Left ventricle myocardium superior (tissue), 1 donor: ENCODE measurements at places on chromosomes 7 and 10. TPM values are rescaled to one million over a fixed set of nuclear protein-coding genes. Genes with fewer than 3 reads are reported as not detected.
A peak's percentile ranks its signal among the peaks of the same experiment; 100 is the strongest.

The ANKRD22 gene
- not detected for total RNA-seq

The SP8 gene
- total RNA-seq, result not detected

The ATOH7 gene
- not detected for total RNA-seq

The NRCAM gene
- 0.62 TPM for total RNA-seq

The IDE gene
- 47.8 TPM for total RNA-seq

The SEMA3C gene
- 71.7 TPM for total RNA-seq

The PLEKHS1 gene
- not detected for total RNA-seq

The CUTC gene
- total RNA-seq, result 36.9 TPM

The OGDHL gene
- 4.1 TPM for total RNA-seq

The RBP3 gene
- total RNA-seq, result not detected

The CLDN3 gene
- not detected for total RNA-seq

The MKX gene
- 0.15 TPM for total RNA-seq

The CLEC2L gene
- total RNA-seq, result not detected

The GRK5 gene
- total RNA-seq, result 43.4 TPM

The WEE2 gene
- total RNA-seq, result not detected

The NEBL gene
- 781 TPM for total RNA-seq

The C10orf67 gene
- total RNA-seq, result 0.62 TPM

The NPTX2 gene
- 2.1 TPM for total RNA-seq

GRCh38 chr10:36880898-36881297, 244.5 kb upstream of the ANKRD30A start:
- DNase-seq, result no peak

DNA sequence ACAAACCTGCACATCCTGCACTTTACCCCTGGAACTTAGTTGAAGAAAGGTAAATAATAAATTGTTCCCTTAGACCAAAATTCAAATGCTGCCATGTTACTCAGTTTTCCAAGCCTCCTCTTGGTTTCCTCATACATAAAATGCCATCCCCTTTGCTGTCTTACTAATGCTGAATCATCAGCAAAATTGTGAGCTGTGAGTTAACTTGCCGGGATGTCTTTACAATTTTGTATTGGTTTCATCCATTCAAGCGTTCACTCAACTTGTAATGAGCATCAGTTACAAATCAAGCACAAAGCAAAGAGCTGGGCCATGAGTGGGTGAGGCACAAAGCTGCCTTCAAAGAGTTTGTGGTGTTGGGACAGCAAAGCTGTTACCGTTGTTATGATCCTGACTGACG, 395.8 kb upstream of the ZMIZ1 start:
- no peak for DNase-seq

- peak; percentile 56 for DNase-seq
Observed at GRCh38 chr10:79248341-79249185, 98.7 kb upstream of the PPIF start.

GRCh38 chr10:55630491-55631056, 730.5 kb downstream of the ZWINT start:
- DNase-seq, result no peak

GRCh38 chr7:51126324-51126723, 190.3 kb downstream of the COBL start:
- DNase-seq, result no peak

GRCh38 chr7:102431617-102432298, 1.6 kb upstream of the ORAI2 start:
- no peak for DNase-seq

GRCh38 chr7:37816922-37817590, 31.3 kb upstream of the NME8 start:
- no peak for DNase-seq

GRCh38 chr7:30935569-30935877, 23.9 kb downstream of the AQP1 start:
- DNase-seq, result no peak

GRCh38 chr7:156347132-156347531, 293.4 kb upstream of the RNF32 start:
- DNase-seq, result no peak

DNA sequence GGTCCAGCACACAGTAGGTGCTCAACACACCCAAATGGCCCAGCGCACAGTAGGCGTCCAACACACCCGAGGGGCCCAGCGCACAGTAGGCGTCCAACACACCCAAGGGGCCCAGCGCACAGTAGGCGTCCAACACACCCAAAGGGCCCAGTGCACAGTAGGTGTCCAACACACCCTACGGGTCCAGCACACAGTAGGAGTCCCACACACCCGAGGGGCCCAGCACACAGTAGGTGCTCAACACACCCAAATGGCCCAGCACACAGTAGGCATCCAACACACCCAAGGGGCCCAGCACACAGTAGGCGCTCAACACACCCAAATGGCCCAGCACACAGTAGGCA, 80.8 kb downstream of the FOXL3 start:
- no peak for DNase-seq

GRCh38 chr10:86918022-86918471, 39.4 kb downstream of the MMRN2 start:
- no peak for DNase-seq

GRCh38 chr10:6788231-6788630, 208.2 kb upstream of the PRKCQ start:
- DNase-seq, result no peak

GRCh38 chr7:81064426-81064825, 145.6 kb upstream of the SEMA3C start:
- DNase-seq, result no peak

DNA sequence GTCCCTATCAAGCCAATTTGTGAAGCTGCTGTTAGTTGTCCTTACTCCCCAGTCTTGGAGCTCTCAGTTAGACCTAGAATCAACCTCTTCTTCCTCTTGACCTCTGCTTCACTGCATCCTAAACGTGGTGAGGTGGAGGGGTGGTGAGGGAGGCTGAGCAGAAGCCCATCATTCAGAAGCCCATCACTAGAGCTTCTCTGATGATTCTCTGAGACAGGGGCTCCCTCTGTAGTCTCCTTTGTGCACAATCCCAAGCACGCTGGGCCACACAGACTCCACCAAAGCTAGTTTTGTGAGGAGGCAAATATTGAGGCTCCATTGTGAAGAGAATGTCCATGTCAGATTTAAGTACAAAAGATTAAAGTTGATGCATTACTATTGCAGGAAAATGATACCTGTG, 163.8 kb upstream of the PRSS1 start:
- DNase-seq, result no peak

DNA sequence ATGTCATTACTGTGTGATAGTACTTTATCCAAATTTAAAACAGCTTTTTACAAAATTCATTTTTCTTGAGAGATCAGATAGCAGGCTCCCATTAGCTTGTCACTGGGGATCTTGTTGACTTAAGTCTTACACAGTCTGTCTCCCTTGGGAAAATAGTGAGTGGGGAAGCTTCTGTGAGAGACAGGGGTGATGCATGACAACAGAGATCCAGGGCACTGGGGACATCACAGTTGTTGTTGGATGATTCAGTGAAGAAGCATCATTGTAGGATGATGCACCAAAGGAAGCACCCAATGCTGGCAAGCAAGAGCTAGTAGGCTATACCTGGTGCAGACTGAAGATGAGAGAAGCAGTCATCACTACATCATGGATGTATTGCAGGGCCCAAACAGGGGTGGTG, 284.7 kb downstream of the HDAC9 start:
- DNase-seq, result no peak

DNA sequence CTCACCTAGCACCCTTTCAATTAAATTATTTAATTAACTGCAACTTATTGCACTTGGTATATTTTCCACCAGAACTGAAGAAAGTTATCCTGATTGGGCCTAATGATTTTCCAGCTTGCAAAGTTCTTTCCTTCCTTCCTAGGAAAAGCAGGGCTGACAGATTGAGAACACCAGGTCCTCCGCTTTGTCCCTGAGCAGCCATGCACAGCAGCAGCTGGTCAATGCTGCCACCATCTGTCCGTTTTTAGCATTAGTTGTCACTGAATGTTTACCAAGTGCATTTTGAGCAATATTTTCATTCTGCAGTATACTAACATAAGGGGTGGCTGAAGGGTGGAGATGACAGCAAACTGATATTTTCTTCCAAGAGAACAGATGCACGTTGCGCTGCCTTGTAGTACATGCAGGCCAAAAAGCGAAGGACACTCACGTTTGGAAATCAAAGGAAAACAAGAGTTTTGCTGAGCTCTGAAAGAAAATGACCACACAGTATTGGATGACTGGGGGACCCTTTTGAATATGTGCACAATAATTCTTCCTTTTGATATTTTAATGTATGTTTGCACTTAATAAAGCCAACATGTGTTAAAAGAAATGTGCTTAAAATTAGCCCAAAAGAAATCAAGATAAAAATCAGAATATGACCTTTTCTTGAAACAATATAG, 248.8 kb upstream of the PTN start:
- peak; percentile 53 for DNase-seq

- no peak for DNase-seq
Observed at GRCh38 chr7:122303531-122304318, 825 bp downstream of the FEZF1 start.

GRCh38 chr10:133536198-133536597, 9.0 kb downstream of the CYP2E1 start:
- no peak for DNase-seq

DNA sequence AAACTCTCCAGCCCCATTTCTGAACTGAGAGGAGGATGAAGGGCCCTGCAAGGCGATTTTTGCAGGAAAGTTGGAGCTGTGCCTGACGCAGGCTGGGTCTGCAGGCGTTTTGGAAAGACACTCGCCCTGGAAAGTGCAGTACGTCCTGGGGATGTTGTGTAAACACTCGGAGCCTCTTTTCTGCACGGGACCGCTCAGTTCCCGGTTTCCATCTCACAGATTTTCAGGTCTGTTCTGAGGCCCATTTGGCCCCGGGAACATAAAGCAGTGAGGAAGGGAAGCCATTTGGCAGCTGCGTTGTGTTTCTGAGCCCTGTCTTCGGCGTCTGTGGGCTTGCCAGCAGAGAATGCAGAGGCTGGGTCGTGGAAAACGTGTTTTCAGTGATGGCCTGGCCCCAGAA, 655.0 kb upstream of the MGMT start:
- DNase-seq, result peak; percentile 41

- no peak for DNase-seq
Observed at GRCh38 chr7:25028370-25029021, 48.5 kb upstream of the OSBPL3 start.

DNA sequence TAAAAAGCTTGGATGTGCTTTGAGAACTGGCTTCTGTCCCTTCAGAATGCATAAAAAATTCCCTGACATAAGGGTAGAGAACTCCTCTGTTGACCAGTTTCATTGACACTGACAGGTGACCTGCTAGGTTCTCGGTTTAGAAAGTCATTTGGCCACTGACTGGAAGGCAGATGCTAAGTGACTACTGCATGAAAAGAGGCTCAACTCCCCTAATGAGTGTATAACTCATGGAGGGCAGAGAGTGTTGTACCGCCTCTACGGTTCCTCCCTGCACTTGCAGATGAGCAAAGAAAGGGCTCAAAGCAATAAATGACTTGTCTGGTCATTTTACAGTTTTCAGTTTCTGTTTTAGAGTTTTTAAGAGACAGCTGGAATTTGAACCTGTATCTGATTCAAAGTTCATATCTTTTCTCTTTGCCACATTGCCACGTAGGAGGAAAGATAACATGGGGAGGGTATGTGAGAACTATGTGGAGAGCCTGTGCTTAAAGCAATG, 2.9 kb upstream of the FGL2 start:
- DNase-seq, result no peak

DNA sequence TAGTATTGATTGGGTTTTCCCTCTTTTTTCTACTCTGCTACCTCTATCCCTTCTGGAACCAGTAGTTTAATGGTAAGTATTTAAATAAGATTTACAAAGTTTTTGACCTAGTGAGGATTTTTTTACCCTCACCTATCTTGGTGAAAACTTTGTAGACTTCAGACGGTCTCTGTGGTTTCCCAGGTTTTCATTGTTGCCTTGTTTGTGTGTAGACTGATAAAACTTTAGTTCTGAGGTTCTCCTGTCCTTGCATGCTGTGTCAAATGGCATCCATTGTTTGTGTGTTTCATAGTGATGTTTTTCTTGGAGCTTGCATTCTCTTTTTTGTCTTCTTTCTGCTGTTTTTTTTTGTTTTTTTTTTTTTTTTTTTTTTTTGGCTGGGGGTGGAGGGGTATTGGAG, 22.6 kb downstream of the ZNRF2 start:
- no peak for DNase-seq

GRCh38 chr7:154656618-154657017, 346.3 kb downstream of the PAXIP1 start:
- DNase-seq, result no peak

GRCh38 chr7:39299695-39300094, 266.5 kb upstream of the YAE1 start:
- DNase-seq, result no peak

GRCh38 chr10:78830062-78830975, 238.4 kb upstream of the ZMIZ1 start:
- DNase-seq, result no peak

DNA sequence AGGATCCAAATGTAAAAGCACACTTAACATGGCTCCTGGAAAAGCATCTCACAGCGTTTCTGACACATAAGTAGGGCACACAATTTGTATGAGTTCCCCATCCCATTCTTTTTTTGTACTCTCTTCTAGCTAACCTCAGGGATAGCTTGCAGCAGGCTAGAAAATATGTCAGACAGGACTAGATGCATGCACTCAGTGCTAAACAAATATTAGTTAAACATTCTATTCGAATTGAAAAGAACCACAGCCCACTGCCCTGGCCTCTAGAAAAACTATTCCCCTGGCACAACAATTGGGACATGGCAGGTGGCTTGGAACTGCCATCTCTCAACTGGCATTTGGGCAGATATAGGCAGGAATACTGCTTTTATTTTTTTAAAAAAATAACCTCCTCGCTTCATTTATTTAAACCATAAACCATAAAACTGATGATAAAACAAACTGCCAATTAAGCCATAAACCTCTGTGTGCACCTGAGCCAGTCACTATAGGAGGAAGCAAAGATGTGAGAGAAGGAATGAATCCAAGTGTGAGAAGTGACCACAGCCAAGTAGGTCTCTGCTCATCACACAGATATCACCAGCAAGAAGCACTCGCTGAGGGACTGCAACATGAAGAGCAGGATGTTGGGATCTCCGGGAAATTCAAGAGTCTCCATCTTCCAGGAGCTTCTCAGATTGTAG, 394.1 kb downstream of the NEBL start:
- DNase-seq, result no peak

DNA sequence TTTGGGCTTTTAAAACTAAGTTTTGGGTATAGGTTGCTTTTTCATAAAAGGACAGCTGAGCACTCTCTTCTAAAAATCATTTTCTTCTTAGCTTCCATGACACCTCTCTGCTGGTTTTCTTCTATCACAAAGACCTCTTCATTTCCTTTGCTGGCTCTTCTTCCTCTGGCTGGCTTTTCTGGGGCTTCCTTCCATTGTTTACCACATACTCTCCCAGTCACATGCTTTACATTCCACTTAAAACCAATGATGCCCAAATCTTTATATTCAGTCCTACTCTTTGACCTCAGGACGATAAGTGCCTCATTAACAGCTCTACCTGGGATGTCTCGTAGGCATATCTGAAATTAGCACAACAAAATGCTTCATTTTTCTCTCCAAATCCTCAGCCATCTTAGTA, 26.8 kb downstream of the FAM133B start:
- DNase-seq, result no peak

GRCh38 chr10:76354212-76354738, 922.9 kb downstream of the LRMDA start:
- no peak for DNase-seq

GRCh38 chr7:70678621-70679251, 453.2 kb upstream of the GALNT17 start:
- no peak for DNase-seq
